ENCODE measurements at places on chromosomes 7 and 10.

DNA sequence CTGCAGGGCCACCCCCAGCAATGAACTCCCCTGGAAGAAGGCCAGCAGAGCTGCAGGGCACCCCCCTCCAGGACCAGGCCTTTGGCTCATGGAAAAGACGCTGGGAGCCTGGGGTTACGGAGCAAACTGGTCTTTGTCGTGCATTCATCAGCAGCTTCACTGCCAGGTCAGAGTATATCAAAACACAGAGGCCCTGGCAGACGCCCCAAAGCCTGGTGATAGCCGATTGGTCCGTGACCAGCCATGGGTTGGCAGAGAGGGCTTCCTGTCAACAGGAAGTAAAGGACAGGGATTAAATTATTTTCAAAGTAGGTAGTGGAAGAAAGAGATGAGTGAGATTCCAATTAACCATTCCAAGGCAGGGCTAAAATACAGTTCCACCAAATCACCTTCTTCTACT is 9.0 kb downstream of the PRKAG2 start:
- DNase-seq, result no peak

DNA sequence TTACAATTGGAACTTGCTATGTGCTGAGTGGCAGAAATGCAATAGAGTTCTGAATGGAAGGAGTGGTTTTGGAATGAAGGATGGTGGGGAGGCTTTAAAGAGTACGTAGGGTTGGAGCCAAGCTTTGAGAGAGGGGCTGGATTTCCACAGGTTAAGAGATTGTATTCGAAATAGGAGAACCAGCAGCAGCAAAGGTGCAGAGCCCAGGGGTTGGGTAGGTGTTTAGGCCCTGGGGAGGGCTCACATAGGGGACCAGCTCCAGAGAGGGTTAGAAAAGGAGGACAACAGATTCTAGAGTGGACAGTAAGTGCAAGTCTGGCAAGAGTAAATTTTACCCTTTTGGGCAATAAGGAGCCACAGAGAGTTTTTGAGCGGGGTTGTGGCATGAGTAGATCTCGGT is 297.2 kb downstream of the RPS24 start:
- DNase-seq, result no peak

- DNase-seq, result no peak
Measured at GRCh38 chr10:49505076-49505475, 33.8 kb downstream of the ERCC6 start.

DNA sequence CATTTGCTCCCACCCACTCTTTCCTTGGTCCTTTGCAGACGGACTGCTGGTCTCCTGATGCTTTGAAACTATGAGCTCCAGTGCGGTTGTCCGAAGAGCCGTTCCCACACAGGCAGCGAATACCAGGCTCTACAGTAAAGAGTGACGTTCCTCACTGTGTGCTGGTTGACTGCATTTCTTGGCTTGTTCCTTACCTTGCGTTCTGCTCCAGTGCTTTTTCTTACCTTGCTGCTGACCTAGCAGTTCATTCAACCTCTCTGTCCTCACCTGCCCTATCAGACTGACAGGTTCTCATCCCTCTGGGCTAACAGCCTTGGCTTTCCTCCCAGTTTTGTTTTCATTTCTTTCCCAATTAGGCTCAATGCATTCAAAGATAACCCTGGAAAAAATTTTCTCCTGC is 214.8 kb downstream of the TMEM178B start:
- DNase-seq, result no peak

GRCh38 chr10:23280419-23281043 is 64.1 kb downstream of the C10orf67 start:
- no peak for DNase-seq

DNA sequence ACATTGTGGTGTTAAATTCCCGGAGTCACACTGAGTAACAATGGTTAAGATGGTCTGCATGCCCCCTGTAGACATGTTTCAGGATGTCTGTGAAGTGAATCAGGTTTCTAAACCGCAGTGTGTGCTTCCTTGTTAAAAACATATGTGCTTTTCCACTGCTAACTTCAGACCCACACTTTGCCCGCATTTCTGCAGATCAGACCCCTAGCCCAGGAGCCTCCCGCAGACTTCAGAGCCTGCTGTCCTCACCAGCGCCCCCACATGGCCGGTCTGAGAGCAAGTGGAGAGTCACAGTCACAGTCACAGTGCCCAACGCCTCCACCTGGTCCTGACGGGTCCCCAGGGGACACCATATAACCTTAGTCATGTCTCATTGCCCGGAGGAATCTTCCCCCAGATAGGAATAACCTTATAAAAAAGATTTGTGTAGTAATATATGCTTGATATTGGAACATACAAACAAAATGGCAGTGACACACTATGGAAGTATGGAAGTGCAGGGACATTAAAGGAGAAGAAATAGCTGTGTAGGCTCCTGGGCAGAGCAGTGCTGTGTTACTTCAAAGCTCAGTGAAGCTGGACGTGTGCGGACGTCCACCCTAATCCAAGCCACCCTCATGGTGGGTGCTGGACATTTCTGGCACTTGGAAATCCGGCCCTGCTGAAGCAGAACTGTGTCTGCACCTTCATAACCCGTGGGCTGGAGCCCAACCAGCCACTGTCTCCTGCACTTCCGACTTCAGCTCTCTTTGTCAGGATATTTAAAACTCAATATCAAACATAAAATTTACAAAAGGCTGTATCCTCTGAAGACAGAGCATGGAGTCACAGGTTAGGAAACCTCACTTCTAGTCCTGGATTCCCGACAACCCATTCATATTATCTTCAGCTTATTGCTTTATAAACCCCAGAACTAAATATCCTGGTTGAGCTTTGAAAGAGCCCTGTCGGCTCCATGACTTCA is 29.0 kb downstream of the GSTO2 start:
- DNase-seq, result no peak

DNA sequence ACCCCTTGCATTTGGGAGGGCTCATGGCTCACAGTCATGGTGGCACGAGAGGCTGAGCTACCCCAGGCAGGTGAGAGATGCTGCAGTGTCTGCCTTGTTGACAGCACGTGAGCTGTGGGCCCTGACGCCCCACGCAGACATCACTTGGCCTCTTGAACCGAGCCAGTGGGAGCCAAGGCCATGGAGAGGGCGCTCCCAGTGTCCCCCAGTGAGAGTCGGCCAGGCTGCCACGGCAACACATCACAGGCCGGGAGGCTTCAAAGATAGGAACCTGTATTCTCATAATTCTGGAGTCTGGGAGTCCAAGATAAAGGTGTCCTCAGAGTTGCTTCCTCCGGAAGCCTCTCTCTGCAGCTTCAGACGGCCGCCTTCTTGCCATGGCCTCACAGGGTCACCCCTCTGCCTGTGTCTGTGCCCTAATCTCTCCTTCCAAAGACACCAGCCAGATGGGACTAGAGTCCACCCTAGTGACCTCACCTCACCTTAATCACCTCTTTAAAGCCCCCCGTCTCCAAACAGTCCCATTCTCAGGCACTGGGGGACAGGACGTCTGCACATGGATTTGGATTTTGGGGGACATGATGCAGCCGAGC is 119.6 kb downstream of the KLF6 start:
- DNase-seq, result no peak

- no peak for DNase-seq
Measured at GRCh38 chr10:33333260-33334101, 986 bp downstream of the NRP1 start.

DNA sequence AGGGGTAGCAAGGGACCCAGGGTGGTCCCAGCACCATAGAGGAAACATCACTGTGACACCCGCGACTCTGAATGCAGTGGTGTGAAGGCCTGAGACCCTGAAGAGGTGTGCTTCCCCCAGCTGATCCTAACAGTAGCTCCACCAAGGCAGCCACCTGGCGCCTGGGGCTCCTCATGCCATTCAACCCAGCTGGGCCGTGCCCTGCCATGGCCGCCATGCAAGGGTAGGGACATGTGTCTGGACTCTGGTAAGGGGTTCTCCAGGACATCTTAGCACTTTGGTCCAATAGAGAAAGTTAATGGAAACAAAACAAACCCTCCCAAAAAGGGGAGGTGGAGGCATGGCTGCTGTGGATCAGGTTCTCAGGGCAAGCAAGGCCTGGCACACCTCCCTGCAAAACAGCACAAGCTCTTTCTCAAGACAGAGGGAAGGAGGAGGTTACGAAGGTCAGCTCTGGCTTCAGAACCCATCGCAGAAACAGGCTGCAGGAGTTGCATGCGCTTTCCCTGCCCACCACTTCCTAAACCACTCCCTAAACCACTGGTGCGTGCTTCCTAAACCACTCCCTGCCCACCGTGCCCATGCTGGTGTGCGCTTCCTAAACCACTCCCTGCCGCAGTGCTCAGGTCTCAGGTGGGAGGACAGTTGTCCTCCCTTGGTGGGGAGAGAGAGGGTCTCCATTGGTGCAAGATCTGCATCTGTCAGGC is 108.7 kb downstream of the LARP4B start:
- DNase-seq, result no peak

DNA sequence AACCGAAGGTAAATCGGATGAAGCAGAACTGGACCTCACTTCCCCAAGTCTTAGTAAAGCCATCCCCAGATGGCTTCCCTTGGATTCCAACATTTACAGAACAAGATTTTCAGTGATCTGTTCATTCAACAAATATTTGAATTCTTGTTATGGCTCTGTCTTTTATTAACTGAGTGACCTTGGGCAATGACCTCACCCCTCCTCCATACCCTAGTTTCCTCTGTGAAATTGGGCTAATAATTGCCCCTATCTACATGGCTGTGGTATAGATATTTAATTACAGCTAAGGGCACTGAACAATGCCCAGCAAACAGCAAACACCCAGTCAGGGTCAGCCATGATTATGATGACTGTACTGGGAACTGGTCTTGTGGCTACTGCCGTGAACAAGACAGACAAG is 19.1 kb downstream of the TECTB start:
- DNase-seq, result no peak

DNA sequence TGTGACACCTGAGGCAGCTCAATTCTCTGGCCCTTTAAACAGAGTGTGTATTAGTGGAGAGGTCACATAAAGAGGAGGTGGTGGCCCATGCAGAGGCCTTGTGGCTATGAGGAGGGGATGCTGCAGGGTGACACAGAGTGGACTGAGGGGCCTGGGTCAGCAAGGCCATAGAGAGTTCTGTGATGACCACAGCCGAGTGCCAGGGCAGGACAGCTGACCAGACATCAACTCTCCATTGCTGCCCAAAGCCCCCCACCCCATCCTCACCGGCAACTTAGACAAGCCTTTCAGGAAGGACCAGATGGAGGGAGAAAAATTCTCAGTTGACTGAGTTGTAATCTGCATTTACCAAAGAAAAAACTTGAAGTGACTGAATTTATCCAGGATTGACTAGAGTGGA is 378.1 kb downstream of the RPS24 start:
- no peak for DNase-seq

DNA sequence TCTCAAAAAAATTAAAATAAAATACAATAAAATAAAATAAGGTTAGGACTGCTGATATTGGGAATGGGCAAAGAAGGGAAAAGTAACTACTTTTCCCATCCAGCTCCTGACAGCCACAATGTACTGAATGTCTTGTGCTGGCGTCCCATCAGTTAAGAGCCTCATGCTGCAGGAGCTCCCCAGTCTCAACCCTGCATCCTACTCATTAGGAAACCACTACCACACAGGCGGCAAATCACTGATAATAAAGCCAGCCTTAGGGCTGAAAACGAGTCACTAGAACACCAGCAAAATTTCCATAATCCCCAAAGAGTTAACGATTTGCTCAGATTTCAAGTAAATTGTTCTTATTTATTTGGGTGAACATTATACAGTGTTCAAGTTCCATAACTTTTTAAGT is 4.3 kb downstream of the YWHAG start:
- no peak for DNase-seq

DNA sequence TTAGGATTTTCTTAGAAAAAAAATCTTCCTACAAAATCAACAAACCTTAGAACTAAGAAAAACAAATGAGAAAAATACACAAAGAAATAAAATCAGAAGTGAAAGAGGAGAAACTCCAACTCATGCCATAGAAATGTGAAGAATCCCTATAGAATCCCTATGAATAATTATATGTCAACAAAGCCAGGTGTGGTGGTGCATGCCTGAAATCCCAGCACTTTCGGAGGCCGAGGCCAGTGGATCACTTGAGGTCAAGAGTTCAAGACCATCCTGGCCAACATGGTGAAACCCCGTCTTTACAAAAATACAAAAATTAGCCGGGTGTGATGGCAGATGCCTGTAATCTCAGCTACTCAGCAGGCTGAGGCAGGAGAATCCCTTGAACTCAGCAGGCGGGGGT is 27.1 kb downstream of the ACSM6 start:
- DNase-seq, result no peak

- DNase-seq, result no peak
Measured at GRCh38 chr10:79345241-79346011, 1.8 kb upstream of the PPIF start.

GRCh38 chr10:93039721-93040120 is 20.9 kb upstream of the CYP26C1 start:
- no peak for DNase-seq

DNA sequence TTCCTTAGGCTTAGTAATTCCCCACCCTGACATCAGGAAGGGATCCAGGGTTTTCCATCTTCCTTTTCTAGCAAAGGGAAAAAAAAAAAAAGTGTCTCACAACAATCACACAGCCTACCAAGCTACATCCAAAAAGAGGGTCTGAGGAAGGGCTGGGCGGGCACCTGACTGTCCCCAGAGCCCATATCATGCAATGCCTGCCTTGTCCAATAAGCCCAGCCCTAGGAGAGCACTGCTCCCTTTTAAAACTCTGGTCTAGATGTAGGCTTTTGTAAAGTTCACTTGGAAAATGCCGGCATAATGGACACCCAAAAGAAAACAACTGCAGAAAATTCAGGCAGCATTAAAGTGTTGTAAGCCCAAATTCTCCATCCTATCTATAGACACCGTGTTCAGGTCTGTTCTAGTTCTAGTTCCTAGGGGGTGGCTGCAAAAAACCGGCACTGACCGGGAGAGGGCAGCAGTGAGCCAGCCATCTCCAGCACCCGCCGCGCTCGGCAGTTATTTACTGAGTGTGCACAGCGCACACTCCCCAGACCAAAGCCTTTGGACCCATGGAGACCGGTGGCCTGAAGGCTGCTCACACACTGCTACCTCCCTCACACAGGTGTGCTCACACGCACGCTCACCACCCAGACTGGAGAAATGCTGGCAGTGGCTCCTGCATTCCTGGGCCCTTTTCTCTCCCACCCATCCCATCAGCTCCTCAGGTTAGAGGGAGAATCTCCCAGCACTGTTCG is 48.7 kb downstream of the PODXL start:
- DNase-seq, result peak; percentile 13

- no peak for DNase-seq
Measured at GRCh38 chr7:30501264-30501663, 3.4 kb downstream of the GGCT start.

GRCh38 chr10:23095966-23096801 is 805 bp downstream of the MSRB2 start:
- no peak for DNase-seq

DNA sequence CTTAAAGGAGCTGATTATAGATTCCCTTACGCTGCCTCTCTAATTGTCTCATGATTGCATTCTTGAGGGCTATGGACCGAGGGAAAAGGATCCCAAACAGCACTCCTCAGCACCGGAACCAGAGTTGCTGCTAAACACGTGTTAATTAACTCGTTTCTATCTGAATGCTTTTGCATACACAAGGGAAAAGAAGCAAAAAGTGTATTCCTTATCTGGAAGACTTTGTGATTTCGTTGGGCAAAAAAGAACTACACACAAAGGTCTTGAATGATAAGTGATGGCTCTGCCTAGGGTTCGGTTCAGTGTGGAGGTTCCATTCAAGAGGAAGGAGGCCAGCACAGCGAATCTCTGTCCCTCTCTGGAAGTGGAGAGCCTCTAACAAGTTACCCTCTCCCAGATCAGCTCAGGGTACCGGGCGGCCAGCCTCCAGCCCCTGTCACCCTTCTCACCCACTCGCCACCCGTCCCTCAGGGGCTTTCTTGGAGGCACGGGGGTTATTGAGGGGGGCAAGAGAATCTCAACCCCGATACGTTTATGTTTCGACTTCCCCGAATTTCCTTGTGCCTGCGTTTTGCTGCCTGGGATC is 515 bp upstream of the SLC4A2 start:
- DNase-seq, result peak; percentile 40

All from NCI-H524 (cell line).